Daoy (cell line): ENCODE measurements at places on chromosomes 7 and 10. TPM values are rescaled to one million over a fixed set of nuclear protein-coding genes. Genes with fewer than 3 reads are reported as not detected.
A peak's percentile ranks its signal among the peaks of the same experiment; 100 is the strongest.

- DNase-seq, result no peak
Observed at GRCh38 chr7:98664882-98665281, 47.8 kb downstream of the NPTX2 start.

DNA sequence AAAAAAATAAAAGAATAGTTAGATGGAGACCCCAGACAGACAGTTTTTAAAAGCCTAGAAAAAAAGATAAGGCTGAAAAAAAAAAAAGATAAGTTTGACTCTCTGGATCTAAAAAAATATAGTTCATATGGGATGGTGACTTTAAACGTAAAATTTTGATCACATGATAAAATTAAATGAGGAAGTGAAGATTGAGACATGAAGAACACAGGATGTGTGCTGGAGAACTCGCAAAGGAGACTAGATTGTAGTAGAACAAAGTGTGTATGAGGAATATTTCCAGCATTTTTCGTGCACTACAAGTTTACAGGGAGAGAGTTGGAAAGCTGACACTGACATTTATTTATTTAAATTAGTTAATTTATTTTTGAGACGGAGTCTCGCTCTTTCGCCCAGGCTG is 286.4 kb downstream of the PRPF18 start:
- no peak for DNase-seq

DNA sequence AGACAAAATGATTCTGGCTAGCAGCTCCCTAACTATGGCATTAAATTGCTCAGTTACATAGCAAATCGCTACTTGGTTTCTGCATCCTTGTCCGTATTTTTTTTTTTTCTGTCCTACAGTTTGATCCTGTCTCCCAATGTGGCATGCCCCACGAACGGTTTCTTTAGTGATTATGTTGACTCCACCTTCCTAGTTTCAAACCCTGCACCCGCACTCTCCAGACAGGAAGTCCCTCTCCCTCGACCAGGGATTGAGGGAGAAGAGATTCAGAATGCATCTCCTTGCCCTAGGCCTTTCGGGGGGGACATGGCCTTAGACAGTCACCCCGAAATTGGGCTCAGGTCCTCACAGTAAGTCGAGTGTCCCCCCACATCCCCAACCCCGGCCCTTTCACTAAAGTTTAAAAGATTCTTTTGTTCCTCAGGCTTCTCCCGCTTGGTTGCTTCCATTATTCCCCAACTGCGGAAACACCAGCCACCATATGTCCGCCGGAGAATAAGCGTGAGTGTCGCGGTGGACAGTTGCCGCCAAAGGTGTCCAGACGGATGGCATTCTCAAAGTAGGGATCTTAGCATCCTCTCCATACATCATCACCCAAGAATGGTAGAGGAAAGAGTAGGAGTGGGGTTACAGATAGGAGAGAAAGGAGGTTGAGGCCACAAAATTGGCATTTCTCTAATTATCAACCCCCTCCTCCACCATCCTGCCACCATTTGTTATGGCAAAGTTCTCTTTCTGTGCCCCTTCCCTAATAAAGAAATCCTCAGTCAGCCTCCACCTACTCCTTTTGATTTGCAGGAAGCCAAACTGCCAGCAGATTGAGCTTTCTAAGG is 7.3 kb downstream of the EVX1 start:
- DNase-seq, result no peak

DNA sequence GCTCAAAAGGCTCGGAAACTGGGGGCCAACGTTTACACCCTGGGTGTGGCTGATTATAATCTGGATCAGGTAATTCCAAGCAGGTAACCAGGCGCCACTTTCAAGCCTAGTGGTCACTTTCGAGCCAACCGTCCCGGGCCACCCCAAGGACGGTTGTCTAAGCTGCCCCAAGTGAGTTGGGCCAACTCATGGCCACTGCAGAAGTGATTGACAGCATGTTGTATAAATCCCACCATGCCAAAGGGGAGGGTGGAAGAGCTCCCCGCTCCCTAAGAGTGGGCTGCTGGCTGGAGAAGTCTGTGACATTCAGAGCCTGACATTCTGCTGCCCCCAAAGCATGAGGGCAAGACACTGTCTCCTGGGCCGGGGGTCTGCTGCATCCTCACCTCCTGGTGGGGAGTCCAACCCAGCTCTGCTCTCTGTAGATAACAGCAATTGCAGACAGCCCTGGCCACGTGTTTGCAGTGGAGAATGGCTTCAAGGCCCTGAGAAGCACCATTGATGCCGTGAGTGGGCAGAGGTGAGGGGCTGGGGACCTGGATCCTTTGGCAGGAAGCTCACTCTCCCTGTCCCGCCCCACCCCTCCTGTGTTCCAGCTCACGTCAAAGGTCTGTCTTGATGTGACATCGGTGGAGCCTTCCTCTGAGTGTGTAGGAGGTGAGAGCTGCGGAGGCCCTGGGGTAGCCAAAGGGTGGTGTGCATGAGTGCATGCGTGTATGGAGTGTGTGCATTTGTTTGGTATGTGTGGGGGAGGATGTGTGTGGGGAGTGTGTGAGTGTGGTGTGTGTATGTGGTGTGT is 10.8 kb downstream of the ANTXRL start:
- no peak for DNase-seq

GRCh38 chr10:16314259-16314658 is 122.6 kb upstream of the PTER start:
- DNase-seq, result no peak

GRCh38 chr10:3886191-3886590 is 101.2 kb upstream of the KLF6 start:
- peak; percentile 67 for DNase-seq

GPR37 gene
- 0.65 and 1.5 TPM in 2 replicates for total RNA-seq

ASAH2 gene
- 0.06 and 0.46 TPM in 2 replicates for total RNA-seq

DNA sequence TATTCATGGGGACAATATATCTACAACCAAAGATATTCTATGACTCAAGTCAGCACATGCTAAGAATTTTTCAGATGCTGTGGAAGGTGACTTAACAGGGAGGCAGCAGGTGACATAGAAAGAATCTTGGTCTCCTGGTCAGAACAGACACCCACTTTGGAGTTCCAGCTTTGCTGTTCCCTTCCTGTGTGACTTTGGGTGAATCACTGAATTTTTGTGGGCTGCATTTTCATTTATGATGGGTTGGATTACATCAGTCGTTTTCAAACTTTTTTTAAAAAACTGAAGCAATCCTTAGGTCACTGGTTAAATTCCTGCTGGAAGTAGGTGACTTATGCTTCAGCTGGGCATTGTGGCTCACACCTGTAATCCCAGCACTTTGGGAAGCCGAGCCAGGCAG is 24.9 kb downstream of the RGR start:
- peak; percentile 60 for DNase-seq
